MV-4-11 (cell line): ENCODE measurements at places on chromosomes 5 and 9.

GRCh38 chr5:129223178-129223577 is 128.6 kb downstream of the ISOC1 start:
- no peak for DNase-seq

- no peak for DNase-seq
Measured at GRCh38 chr9:33295571-33295970, 5.3 kb downstream of the NFX1 start.

DNA sequence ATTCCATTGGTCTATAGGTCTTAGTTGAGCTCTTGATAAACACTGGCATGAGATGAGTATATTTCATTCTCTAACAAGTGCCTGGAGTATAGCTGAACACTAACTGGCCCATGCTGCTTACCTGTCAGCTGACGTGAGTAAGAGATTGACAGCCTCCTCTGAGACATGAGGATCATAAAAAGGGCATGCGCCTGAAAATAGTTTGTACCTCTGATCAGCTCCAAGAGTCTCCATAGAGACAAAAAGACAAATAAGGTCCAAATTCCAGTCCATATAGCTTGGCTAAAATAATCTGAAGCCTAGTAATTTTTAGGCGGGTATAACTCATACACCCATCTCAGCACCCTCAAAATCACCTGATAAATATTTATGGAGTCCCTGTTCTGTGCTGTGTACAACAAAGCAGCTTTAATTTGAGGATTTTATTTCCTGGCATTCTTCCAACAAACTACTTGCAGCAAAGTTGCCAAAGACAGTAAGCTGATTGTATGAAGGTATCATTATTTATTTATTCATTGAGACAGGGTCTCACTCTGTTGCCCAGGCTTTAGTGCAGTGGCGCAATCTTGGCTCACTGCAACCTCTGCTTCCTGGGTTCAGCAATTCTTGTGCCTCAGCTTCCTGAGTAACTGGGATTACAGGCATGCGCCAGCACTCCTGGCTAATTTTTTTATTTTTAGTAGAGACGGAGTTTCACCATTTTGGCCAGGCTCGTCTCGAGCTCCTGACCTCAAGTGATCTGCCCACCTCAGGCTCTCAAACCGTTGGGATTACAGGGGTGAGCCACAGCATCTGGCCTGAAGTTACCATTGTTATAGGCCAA is 16.2 kb upstream of the FSD1L start:
- no peak for DNase-seq

- DNase-seq: no peak
Measured at GRCh38 chr5:170388818-170389549, at the start of gene KCNMB1. Gene KCNMB1, minus strand, starts transcription at chr5:170389367. Its CDS starts 3,920 bp downstream, at chr5:170385447.

DNA sequence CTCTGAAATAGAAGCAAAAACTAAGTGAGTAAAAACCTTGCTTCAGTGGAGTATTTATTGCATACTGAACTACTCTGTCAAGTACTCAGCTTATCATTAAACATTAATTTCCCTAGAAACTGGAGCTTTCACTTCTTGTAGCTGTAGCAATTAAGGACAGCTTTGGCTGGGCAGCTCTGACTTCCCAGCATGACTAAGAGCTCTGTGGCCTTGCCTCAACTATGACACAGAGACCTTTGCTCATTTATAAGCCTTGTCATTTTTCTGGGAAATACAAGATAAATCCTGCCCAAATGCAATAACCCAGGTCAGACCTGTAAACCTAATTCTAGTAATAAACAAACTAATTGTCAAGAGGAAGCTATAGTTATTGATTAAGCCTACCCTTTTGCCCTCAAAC is 65.4 kb upstream of the STK32A start:
- DNase-seq: no peak

DNA sequence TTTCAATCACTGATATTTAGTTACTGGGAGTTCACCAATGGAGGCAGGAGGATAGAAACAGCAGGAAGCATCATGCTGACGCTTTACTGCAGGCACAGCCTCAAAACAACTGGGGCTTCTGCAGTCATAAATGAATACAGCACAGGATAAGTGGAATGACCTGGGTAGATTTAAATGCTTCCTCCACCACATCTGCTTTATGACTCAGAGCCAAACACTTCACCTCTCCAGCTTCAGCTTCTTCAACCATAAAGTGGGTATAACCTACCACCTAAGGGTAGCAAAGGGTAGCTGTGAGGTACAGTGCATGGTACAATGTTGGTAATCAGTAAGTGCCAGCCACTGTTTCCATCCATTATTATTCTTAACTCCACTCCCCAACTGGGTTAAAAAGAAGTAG is 28.4 kb downstream of the RASEF start:
- DNase-seq: no peak
